ENCODE measurements at places on chromosomes 6 and 20.

GRCh38 chr20:18988701-18989100, 175.1 kb downstream of the SCP2D1 start:
- DNase-seq: no peak

DNA sequence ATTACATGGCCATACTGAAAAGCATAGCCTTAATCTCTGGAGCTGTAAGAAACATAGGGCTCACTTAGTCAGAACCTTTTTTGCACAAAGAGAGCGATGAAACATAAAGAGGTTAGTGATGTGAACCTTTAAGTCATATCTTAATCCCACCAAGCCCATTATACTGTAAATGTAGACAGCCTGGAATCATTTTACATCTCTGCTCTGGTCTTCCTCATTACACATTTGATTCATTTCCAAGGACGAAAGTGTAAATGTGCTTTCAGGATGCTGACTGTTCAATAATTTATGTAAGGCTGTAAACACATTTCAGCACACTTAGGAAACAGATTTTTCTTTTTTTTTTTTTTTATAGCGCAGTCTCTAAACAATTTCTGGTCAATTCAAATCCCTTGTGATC, 131.3 kb upstream of the B3GAT2 start:
- DNase-seq: no peak

- DNase-seq: no peak
These were observed 50.3 kb upstream of the RCAN2 start for GRCh38 chr6:46541556-46541955.

GRCh38 chr20:62531046-62531838, 55.4 kb upstream of the GATA5 start:
- DNase-seq: no peak
